ENCODE measurements at places on chromosomes 16 and 17.

DNA sequence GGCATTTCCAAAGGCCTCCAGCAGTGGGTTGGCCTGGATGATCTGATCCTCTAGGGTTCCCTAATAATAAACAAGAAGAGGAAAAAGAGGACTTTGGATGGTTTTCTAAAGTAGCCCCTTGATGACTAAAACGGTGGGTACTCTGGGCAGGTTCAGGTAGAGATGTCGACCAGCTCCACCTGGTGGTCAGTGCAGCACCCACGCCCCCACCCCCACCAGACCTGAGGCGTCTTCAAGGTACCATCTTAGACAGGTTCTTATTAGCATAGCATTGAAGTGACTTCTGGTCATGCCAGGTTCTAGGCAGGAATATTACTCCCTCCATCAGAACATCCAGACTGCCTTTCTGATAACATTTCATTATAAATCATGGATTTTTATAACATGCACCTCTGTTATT lies 15.0 kb downstream of the MYH13 start:
- no peak for DNase-seq

GRCh38 chr17:43701318-43701743 lies 39.6 kb upstream of the MEOX1 start:
- peak; percentile 51 for DNase-seq

DNA sequence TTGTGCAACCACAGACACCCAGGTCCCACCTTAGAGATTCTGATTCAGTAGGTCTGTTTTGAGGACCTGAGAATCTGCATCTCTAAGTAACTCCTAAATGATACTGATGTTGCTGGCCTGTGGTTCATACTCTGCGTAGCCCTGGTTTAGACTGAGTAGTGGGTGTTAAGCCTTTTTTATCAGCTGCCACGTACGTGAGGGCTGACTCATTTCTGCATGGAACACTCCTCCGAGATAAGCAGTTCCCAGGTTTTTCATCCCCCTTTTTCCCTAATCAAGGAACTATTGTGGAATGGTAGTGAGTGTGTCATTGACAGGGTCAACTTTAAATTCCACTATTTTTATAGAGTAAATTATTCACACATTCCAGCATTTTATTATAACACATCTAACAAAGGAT lies 26.1 kb downstream of the CDRT4 start:
- DNase-seq = no peak

GRCh38 chr16:52729731-52730130 lies 182.8 kb upstream of the TOX3 start:
- no peak for DNase-seq

DNA sequence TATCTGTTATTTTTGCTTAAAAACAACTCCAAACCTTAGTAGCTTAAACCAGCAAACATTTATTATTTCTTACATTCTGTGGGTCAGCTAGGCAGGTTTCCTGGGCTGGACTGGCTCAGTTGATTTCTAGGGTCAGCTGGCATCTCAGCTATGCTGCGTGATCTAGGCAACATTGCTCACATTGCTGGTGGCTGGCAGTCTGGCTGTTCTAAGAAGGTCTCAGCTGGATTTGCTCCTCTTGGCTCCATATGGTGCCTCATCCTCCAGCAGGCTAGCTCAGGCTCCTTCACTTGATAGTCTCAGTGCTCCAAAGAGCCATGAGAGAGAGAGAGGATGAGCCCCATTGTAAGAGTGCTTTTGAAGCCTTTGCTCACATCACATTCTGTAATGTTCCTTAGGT lies 470.6 kb upstream of the CDH5 start:
- no peak for DNase-seq

DNA sequence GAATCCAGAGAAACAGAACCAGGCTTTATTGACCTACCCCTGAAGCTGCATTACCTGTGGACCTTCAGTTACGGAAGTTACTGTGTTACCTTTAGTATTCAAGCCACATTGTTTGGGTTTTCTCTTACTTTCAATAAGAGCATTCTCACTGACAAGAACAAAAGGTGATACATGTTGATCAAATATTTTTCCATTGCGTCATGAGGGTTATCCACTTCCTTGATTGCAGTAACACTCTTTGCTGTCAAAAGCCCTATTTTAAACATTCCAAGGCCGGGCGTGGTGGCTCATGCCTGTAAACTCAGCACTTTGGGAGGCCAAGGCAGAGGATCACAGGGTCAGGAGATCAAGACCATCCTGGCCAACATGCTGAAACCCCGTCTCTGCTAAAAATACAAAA lies 28.6 kb upstream of the PAFAH1B1 start:
- no peak for DNase-seq

- no peak for DNase-seq
These were observed 1067.9 kb upstream of the EEF2KMT start for GRCh38 chr16:6165330-6165979.

DNA sequence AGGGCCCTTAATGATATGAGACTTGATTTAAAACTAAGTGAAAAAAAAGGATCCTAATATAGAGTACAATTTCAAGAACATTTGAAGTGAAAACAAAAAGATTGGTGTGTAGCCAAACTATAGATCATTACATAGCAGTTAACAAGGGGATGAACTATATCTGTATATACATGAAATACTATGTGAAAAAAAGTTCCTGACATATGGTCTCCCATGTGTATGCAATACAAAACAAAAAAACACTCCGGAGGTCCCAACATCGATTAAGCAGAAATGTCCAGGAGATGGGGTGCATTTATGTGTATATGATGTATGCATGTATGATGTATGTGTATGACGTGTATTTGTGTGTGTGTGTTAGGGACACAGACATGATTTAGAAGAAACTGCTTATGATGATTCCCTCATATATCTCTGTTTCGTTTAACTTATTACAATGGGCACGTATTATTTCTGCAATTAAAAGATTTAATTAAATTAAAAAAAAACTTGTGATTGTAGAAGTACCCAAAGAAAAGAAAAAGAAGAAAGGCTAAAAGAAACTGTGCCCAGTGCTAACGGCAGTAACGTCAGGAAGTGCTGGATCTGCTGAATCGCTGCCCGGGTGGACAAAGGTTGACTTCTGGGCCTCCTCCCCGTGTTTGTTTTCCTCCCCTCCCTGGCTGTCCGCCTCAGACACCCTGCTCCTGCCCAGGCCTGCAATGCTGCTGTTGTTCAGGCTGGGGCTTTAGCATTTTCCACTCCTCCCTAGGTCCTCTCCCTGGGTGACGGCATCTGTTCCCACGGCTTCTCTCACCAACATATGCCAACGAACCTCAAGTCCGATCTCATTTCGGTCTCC lies 36.9 kb downstream of the TBX4 start:
- DNase-seq = no peak

DNA sequence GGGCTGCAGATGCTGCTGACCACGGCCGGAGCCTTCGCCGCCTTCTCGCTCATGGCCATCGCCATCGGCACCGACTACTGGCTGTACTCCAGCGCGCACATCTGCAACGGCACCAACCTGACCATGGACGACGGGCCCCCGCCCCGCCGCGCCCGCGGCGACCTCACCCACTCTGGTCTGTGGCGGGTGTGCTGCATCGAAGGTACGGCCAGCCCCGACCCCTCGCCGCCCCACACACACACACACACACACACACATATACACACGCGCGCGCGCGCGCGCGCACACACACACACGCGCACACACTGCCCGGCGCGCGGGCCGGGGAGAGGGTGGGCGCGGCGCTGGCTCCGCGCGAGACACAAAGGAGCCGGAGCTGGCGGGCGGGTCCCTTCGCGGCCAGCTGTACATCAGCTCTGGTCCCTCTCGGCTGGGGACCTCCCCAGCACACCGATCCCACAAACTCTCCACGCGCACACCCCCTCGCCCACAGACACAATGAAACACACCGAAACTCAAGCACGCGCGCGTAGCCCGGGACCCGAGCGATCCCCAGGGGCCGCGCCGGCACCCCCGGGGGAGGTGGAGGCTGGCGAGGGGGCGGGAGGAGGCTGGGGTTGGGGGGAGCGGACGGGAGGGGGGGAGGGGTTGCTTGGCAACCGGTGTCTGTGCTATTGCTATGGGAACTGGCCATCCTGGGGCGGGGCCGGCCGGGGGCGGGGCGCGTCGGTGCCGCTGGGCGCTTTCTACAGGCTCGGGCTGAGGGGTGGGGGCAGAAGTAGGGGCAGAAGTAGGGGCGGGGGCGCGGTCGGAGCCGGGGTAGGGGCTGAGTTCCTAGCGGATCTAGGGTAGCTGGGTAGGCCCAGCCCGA lies 658 bp downstream of the CACNG4 start:
- DNase-seq = no peak

DNA sequence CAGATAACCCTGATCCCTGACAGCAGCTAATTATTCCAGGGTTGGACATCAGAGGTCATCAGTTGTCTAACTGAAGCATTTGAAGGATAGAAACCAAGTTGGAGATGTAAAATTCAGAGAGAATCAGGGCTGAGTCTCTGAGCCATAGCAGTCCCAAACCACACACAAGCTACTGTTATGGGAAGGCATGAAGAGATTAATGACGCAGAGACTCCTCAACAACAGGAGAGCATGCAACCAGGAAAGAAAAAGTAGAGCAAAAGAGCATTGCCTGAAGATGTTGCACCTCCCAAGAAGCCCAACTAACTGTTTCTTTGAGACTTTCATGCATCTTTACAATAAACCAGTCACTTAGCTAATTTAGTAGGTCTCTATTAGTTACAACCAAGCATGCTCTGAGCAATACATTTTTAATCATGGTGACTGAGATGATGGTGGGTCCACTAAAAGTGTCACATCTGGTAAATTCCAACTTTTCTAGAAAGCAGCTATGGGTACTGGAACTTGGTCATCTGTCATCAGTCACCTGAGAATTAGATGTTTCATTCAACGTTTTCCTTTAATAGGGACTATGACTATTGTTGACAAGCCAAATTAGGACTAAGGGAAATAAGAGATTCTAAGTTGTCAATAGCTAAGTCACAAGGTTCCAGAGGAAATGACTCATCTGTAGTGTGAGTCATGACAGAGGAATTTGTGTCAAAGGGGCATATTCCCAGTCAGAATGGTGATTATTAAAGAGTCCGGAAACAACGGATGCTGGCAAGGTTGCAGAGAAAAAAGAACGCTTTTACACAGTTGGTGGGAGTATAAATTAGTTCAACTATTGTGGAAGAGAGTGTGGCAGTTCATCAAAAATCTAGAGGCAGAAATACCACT lies 239.8 kb downstream of the CHD9NB start:
- no peak for DNase-seq

DNA sequence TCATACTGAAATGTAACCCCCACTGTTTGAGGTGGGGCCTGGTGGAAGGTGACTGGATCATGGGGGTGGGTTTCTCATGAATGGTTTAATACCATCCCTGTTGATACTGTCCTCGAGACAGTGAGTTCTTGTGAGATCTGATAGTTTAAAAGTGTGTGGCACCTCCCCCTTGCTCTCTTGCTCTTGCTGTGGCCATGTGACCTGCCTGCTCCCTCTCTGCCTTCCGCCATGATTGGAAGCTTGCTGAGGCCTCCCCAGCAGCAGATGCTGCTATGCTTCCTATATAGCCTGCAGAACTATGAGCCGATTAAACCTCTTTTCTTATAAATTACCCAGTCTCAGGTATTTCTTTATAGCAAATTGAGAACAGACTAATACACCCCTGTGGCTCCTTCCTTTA lies 40.6 kb downstream of the STAT3 start:
- DNase-seq = no peak

GRCh38 chr17:28335959-28336871 lies 654 bp downstream of the TNFAIP1 start:
- no peak for DNase-seq

DNA sequence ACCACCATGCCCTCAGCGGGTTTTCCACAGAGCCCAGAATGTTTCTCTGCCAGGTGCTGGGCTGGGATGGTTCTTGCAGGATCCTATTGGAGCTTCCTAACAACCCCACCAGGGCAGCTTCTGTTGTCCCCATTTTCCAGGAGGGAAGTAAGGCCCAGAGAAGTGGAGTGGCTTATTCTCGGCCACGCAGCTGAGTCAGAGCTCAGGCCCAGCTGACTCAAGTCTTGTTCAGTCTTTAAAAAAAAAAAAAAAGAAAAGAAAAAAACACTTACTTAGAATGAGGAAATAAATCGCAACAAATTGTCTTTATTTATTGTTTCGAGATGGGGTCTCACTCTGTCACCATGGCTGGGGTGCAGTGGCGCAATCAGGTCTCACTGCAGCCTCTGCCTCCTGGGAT lies 413.0 kb downstream of the CPPED1 start:
- no peak for DNase-seq

DNA sequence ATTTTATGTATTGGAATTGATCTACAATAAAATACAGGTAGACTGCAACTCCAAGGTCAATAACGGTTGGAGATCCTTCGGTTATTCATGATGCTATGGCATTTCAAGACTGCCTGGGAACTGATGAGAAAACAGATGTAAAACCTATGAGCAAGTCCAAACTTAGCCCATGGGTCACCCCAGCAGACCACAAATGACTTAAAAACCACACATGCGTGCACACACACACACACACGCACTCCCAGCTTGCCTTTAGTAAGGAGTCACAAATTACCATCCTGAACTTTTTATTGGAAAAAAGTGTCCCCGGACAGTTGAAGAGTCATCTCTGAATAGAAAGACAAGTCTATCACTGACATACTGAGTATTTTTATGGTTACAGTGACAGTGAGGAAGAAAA lies 26.7 kb downstream of the TRIM25 start:
- no peak for DNase-seq

GRCh38 chr16:85541980-85542900 lies 70.9 kb upstream of the GSE1 start:
- DNase-seq = no peak

- no peak for DNase-seq
These were observed 56.9 kb downstream of the MARCHF10 start for GRCh38 chr17:62751060-62751691.

GRCh38 chr16:10688291-10688690 lies 6.4 kb downstream of the TEKT5 start:
- no peak for DNase-seq

- no peak for DNase-seq
These were observed 6.5 kb upstream of the CHD3 start for GRCh38 chr17:7882068-7882467.

DNA sequence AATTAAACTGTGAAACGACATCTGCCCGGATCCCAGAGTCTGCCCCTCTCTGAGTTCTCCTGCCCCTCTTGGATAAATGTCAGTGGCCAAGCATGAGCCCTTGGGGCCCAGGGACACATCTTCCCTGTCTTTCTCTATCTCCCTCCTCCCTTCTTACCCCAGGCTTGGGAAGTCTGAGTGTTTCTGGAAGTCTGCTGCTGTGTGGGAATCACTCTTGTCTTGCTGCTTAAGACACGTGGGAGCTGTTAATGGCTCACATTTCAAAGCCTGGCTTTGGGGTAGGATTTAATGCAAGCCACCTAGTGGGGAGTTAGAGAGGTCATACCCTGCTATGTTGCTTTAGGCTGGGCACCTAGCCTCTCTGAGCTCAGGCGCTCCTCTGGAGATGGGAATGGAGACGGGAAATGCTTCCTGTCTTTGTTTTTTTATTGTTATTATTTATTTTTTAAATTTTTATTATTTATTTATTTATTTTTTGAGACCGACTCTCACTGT lies 218.5 kb upstream of the CIBAR2 start:
- no peak for DNase-seq

Data from CD4-positive, alpha-beta T cell treated with Interleukin-15 for 1 hour (primary cell).